ENCODE measurements at places on chromosomes 13 and 19.

GRCh38 chr13:101875091-101875490, 422.6 kb downstream of the ITGBL1 start:
- DNase-seq: no peak

GRCh38 chr13:111640006-111640405, 319.6 kb downstream of the TEX29 start:
- DNase-seq: no peak

DNA sequence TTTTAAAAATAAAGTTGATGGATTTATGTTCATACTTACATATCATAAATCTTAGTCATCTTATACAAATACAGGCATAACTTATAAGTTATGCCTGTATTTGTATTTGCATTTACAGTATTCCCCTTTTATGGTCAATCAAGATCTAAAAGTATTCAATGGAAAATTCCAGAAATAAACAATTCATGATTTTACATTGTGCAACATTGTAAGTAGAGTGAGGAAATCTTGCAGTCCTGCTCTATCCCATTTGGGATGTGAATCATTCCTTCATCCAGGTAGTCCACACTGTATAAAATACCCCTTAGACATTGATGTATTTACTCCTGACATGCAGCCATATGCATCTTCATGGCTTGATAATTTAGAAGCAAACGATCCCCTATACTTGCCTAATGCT, 795.3 kb downstream of the SLITRK1 start:
- DNase-seq: no peak

DNA sequence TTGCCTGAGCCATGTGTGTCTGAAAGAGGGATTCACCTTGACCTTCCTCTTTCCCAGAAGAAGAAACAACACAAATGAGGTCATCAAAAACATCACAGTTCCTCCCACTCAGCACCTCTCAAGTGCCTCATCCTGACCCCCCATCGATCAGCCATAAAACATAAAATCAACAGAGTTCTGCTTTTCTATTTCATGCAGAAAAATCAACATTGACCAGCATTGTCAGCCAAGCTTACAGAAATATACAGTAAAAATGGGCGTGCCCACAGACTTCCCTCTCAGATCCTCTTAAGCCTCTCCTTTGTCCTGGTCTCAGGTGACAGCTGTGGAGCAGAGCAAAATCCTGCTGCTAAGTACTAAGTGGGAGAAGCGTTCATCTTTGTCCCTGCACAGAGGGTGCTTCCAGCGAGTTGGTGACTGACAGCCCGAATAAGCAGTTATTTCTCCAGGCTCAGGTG, 213.3 kb downstream of the OLFM4 start:
- no peak for DNase-seq

GRCh38 chr13:60662595-60662994, 265.6 kb downstream of the TDRD3 start:
- no peak for DNase-seq

DNA sequence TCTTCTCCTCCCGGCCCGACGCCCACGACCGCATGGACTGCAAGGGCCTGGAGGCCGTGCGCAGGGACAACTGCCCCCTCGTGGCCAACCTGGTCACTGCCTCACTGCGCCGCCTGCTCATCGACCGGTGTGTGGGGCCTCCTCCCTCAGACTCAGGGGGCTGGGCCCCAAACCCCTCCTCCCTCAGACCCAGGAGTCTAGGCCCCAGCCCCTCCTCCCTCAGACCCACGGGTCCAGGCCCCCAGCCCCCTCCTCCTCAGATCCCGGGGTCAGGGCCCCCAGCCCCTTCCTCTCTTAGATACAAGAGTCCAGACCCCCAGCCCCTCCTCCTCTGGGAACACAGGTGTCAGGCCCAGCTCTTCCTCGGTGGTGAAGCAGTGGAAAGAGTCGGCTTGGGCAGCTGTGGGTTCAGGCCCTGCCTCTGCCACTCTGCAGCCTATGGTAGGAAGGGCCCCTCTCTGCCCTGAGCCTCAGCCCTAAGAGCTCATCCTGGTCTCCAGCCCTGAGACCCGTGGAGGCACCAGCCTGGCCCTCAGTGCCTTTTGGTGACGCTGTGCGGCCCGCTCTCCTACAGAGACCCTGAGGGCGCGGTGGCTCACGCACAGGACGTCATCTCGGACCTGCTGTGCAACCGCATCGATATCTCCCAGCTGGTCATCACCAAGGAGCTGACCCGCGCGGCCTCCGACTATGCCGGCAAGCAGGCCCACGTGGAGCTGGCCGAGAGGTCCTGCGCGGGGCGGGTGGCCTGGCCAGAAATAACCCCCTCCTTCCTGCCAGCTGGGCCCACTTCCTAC, 3.7 kb upstream of the SPIB start:
- peak; percentile 84 for DNase-seq

GRCh38 chr13:79997244-79997643, 343.7 kb downstream of the SPRY2 start:
- DNase-seq: no peak

DNA sequence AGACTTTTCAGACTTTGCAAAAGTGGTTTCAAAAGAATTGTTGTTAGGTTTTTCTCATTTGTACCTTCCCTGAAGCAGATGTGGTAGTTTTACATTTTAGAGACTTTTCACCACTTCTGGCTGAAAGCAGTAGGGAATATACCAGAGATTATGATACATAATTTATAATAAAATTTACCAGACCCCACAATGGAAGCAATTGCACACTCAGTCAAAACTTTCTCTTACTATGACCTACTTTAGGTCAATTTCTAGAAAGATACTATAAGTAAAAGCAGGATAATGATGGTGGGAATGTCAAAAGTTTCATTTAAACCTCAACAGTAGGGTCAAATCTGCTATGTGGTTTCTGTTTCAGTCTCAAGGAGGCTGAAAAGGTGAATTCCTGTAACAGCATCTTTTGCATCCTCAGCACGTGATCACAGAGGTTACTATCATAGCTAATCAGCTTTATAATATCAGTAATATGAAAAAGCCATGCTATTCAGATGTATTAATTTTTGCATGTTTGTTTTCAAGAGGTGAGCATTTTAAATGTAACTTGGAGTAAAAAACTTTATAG, 26.9 kb downstream of the PCCA start:
- no peak for DNase-seq

DNA sequence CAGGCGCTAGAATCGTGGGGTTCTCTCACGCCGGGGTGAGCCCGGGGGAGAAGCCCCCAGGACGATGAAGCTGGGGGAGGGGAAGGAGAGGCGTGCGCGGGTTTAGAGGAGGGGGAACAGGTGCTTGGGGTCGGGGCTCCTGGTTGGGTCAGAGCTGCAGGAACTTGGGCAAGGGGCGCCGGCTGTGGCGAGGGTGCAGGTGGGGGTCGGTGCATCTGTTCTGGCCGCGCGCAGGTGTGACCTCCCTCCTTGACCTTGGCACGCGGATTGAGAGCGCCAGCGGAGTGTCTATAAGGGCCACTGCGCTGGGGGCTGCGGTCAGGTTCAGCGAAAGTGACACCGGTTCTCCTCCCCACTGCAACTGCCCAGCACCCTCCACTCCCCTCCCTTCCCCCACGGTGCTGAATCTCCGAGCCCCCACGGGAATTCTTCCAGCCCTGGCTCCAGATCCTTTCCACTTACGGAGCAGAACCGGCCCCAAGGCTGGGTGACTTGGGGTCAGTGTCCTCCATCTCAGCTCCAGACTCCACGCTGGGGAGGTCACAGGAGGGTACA, 618 bp downstream of the TMEM38A start:
- DNase-seq: peak; percentile 12

DNA sequence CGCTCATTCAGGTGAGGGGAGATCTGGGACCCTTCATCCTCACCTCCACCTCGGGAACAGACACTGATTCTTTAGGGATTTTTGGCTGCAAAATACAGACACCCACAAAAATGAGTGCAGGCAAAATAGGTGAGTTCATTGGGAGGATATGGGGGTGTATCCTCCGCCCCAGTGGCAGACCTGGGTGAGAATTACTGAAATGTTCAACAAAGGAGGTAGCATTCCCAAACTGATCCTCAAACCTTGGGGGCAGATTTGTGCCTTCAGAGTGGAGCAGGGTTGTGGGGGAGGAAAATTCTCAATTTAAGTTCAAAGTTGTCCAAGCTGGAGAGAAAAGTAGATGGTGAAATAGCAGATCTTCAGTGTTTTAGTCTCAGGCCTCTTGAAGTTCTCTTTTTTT, 31.3 kb upstream of the SIN3B start:
- DNase-seq: no peak

DNA sequence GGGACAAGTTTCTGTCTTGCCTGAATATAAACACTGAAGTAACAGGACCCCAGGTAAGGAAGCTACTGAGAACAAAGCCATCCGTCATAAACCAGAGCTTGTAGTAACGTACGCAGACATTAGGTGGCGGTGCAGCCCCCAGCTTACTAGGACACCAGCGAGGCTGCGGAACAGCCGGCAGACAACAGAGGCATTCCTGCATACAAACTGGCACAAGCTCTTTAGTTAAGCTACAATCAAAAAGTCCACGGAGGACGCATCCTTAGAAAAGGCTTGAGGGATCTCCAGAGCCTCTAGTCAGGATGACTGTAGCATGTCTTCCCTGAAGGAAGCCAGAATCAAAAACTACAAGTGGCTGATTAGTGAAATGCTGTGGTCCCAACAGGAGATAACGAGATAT, 26.2 kb downstream of the ZNF160 start:
- no peak for DNase-seq

All from activated naive CD8-positive, alpha-beta T cell treated with anti-CD3 and anti-CD28 coated beads, Interleukin-2, amount 50 U/mL, for 24 hours (primary cell).